ENCODE measurements at places on chromosomes 5 and 9.

- peak; percentile 94 for DNase-seq
Measured at GRCh38 chr9:106921341-106921899, 58.5 kb downstream of the ZNF462 start.

DNA sequence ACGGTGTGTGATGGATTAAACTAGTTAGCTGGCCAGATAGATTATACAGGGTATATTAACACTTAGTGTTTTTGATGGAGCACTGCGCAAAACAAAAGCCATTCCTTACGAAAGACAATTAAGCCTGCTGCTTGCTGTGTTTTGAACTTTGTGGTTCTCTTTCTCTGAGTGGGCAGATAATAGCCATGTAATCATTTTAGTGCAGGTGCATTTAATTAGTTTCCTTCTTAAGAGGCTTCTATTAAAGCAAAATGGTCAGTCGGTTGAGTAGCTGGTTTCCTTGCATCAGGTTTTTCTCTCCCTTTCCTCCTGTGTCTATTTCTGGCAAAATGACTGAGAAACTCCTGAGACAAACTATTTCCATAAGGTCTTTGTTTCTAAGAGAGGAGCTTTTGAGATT lies 512.5 kb downstream of the DMAC1 start:
- no peak for DNase-seq

GRCh38 chr9:20569525-20569924 lies 52.8 kb downstream of the MLLT3 start:
- DNase-seq: no peak

GRCh38 chr5:31832966-31833365 lies 194.0 kb downstream of the PDZD2 start:
- no peak for DNase-seq

DNA sequence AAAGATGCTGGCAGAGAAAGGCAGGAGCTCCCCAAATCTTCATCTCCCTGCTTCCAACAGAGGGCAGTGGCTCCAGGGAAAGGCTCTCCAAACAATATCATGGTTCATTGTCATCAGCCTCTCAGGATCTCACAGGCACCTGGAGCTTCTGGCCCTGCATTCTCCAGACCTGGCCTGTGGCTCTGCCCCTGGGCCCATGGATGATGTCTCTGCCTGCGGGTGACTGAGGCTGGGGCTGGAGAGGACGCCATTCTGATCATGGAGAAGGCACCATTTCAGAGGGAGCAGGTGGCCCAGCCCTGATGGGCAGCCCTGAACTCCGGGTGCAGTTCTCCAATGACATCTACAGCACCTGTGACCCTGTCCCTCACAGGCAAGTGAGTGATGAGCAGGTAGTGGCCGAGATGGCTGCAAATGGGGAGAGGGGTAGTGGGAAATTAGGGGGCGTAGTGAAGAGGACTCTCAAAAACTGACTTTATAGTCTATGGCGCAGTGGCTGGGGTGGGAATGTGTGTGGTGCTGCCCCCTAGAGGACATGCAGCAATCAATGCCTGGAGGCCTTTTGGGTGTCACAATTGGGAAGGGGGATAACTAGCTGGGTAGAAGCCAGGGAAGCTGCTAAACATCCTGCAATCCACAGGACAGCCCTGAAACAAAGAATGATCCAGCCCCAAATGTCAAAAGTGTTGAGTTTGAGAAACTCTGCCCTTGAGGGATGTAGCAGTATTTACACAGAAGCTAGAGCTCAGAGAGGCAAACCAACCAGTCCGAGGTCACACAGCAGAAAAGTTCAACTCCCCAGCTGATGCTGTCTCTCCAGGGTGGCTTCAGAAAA lies 3.2 kb downstream of the SH3PXD2B start:
- peak; percentile 65 for DNase-seq

- peak; percentile 43 for DNase-seq
Measured at GRCh38 chr9:133117271-133118178, 3.5 kb downstream of the RALGDS start.

GRCh38 chr9:91933556-91934352 lies 16.3 kb downstream of the ROR2 start:
- no peak for DNase-seq

GRCh38 chr5:115343855-115344254 lies 47.4 kb upstream of the CCDC112 start:
- DNase-seq: no peak

DNA sequence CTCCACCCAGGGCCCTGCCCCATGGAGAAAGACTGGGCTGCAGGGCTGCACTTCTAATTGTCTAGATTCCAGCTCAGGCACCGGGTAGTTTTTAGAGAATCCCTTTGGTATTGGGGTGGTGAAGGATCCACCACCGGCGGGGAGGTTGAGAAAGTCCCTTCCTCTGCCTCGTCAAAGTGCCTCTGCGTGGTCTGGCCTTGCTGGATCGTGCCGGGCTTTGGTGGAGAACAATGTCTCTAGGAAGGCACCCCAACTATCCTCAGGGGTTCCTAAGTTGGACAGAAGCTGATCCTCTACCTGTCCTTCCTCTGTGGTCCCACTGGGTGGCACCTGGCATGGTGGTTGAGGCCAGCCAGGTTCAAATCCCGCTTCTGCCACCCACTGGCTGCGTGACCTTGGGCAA lies 7.3 kb upstream of the AMBP start:
- DNase-seq: no peak

GRCh38 chr9:99023831-99024230 lies 80.1 kb downstream of the COL15A1 start:
- DNase-seq: peak; percentile 20

- DNase-seq: no peak
Measured at GRCh38 chr5:138722544-138723177, 30.6 kb upstream of the CTNNA1 start.

DNA sequence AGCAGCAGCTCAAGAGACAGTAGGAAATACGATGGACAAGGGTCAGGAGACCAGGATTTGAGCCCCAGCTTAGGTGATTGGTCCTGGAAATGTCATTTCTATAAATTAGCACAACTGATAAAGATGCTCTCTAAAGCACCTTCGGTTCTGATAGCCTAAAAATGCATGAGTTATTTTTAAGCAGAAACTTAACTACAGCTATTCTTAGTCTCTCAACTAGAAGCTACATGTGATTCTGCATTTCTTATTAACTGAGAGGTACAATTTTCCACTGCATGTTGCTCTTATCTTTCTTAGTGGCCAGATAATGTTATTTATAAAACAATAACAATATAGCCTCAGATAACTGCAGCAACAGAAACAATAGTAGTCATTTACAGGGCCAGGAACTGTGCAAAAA lies 136.4 kb downstream of the GRIA1 start:
- no peak for DNase-seq

- DNase-seq: no peak
Measured at GRCh38 chr5:34606101-34606500, 50.0 kb upstream of the RAI14 start.

DNA sequence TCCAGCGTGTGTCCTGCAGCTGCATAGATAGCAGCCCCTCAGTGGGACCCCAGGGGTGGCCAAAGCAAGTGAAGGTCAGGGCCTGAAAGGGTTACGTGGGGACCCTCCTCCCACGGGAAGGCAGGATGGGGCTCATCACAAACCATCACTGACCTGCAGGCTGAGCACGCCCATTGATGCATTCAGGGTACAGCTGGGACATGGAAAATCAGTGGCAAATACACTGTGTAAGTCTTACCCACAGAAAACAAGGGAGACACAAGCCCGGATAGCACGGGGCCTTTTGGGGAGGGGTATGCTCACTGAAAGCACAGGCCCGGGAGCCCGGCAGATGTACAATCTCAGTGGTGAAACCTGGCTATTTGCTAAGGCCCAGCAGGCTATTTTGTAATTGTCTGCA lies 49.1 kb downstream of the SEMA4D start:
- DNase-seq: no peak

DNA sequence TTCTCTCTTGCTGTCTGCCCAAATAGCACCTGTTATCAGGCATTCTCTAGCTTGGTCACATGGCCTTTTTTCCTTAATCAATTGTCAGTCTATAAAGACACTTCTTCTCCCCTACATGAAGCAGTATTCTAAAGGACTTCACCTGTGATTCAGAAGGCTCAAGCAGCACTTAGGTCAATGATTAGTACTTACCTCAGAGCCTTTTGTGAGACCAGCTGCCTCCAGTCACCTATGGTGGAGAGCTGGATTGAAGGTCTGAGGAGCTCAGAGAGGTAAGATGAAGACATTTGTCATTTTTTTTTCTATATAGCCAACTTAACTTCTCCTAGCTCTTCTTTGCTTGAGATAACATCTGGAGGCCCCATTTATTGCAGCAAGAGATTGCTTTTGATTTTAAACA lies 278.3 kb upstream of the PCSK5 start:
- no peak for DNase-seq

- no peak for DNase-seq
Measured at GRCh38 chr5:140227046-140227445, 52.1 kb downstream of the CYSTM1 start.

GRCh38 chr9:20640331-20641187 lies 18.3 kb upstream of the MLLT3 start:
- DNase-seq: peak; percentile 72

DNA sequence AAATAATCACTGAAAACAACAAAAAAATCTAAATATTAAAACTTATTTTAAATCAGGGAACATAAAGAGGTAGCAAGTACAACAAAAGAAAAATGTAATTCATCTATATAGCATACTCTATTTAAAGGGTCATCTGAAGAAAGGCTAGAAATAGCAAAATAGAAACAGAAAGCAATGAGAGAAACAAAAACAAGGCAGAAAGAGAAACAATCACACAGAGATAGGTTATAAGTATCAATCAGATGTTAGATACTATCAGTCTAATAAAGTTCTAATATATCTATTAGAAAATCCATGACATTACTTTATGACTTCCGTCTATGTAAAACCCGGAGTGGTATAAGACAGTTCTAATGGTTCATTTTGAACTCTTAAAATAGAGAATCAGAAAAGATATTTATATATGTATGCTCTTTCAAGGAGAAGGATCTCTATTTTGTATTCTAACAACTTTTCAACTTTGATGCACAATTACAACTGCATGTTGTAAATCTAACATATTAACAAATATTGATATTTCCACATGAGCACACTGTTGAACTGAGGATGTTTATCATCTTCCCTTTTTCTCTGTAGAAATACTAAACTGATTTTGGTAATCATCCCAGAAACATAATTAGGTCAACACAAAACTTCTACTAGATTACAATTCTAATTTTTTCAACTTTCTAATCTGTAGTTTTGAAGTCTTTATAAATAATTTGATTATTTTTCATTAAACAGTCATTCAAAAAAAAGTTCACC lies 15.8 kb downstream of the RICTOR start:
- DNase-seq: no peak

DNA sequence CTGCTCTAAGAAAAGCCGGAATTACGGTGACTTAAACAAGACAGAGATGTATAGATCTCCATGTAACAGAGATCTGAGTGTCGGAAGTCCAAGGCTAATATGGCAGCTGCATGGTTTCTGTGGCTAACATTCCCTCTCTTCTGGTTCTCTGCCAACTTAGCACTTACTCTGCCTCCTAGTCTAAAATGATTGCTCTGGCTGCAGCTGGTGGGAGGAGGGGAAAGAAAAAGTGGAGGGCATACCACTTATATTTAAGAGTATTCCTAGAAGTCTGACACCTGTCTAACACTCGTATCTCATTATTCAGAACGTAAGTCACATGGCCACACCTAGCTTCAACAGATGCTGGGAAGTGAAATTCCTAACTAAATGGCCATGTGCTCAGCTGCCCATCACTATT lies 551.5 kb upstream of the TLE4 start:
- DNase-seq: no peak

- DNase-seq: no peak
Measured at GRCh38 chr5:54615381-54615780, 97.8 kb downstream of the SNX18 start.

- DNase-seq: no peak
Measured at GRCh38 chr5:142998316-142999020, 228.3 kb downstream of the ARHGAP26 start.

GRCh38 chr9:92711844-92712243 lies 41.9 kb upstream of the IPPK start:
- peak; percentile 35 for DNase-seq

DNA sequence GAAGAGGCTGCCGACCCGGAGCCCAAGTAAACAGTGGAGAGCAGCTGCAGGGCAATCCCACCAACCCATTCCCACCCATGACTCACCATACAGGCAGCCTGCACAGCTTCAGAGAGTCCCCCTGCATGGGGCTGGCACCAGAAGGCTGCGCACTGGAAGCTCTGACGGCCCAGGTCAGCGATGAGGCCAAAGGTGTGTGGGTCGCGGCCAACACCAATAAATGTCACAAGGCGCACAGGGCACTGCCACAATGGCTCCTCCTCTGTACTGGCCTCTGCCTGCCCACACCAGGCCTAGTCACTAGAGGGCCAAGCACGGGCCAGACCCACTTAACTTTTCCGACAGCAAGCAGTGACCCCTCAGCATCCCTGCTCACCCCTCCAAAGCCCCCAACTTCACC lies 3.0 kb upstream of the SRA1 start:
- no peak for DNase-seq

DNA sequence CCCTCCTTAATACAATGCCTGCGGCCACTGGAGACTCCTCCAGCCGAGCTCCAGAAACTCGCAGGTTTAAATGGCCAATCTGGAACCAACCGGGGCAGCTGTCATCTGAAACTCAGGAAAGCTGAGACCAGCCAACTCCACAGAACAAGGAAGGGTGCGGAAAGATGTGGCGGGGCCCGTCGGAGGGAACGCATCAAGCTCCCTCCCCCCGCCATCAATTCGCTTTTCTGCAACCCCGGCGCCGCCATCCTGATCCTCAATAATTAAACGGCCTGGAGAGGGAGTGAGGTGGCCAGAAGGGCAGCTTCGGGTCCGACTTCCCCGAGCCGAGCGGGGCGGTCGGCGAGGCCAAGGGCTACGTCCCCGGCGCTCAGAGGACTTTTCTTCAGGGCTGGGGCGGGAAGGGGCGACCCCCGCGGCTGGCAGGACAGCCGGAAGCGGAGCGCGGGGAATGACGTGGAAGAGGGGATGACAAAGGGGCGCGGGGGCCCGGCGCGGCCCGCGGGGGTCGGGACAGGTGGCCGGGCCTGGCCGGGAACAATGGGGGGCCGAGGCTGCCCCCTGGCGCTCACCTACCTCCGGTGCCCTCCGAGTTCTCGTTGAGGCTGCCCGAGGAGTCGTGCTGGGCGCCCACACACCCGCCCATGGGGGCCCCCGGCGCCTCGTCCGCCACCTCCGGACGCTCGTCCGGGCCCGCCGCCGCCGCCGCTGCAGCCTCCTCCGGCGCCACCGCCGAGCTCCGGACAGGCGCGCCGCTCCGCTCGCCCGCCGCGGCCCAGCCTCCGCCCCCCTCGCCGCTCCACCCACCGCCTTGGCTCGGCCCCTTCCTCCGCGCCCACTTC lies at the start of gene UBTD2:
Gene UBTD2, minus strand, starts transcription at position 745 of the 842 bp plus-strand sequence. Its CDS starts 99 bp downstream, at position 646.
- peak; percentile 83 for DNase-seq

- no peak for DNase-seq
Measured at GRCh38 chr5:116078199-116078598, 6.6 kb upstream of the COMMD10 start.

DNA sequence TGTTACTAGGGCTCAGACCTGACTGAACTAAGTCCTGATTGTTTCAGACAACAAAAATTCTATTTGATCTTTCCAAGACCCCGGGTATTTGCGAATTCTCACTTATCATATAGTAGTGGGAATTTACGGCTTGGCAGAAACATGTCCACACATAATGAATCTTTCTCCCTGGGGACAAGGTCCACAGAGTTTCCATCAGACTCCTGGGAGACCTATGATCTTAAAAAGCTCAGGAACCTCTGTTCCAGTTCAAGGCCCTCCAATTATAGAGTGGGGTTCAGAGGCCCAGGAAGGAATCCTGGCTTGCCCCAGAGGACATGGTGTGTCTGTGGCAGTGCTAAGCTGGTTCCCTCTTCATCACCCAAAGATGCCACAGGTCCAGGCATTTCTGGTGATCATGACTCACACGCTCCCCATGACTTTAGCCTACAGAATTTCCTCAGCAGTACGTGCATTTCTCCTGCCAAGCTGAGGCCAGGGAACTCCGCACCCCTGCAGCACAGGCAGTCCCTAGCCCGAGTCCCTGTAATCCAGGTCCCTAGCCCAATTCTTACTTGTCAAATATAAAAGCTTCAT lies 12.6 kb downstream of the RAPGEF1 start:
- DNase-seq: no peak
